ENCODE measurements at places on chromosomes 11 and 22. TPM values are rescaled to one million over a fixed set of nuclear protein-coding genes. Genes with fewer than 3 reads are reported as not detected.

DNA sequence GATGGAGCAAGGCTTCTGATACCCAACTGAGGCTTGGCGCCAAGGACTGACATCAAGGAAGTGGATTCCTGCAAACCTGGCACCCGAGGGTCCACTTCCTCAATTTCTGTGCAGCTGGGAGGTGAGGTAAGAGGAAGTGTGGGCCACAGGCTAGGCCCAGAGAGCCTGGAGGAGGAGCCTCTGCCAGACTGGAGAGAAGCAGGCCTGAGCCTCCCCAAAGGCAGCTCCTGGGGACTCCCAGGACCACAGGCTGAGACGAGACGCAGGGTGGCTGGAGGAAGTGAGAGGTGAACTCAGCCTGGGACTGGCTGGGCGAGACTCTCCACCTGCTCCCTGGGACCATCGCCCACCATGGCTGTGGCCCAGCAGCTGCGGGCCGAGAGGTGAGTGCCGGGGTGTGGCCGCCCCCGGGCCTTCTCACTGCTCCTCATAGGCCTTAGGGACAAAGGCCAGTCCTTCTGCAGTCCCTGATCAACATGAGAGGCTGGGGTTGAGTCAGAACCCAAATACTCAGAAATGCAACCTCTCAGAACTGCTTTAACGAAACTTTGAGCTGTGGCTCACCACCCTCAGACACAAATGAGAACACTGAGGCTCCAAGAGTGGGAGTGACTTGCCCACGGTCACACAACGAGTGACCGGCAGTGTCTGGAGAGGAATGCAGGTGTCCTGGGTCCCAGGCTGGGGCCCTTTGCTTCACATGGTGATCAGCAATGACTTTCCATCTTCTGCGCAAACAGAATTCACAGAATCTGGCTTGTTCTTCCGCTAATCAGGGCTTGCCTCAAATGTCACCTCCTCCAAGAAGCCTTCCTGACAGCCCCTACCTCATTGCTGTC lies at the start of gene NCF4:
Gene NCF4, plus strand, starts transcription at position 186 of the 839 bp plus-strand sequence. Its CDS starts 166 bp downstream, at position 352.
- DNase-seq = no peak

GRCh38 chr11:124938206-124938765 lies 2.4 kb upstream of the HEPACAM start:
- no peak for DNase-seq

DNA sequence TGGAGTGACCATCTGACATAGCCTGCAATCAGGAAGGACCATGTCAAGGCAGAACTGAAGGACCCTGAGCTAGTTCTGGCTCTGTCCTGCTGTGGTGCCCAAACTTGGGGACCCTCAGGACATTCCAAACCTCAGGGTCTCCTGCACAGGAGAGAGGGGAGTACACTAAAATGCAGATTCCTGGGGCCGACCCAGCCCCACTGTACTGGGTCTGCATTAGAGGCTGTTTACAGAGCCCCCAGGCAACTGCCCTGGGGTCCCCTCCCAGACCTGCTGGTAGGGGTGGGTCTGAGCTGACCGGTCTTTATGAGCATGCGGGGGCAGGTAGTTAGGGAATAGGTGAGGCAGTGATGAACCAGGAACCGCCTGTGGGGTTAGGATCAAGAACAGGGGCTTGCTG lies 6.8 kb downstream of the TRPM5 start:
- no peak for DNase-seq

GRCh38 chr22:38171927-38172831 lies 9.5 kb downstream of the PLA2G6 start:
- peak; percentile 70 for DNase-seq

DNA sequence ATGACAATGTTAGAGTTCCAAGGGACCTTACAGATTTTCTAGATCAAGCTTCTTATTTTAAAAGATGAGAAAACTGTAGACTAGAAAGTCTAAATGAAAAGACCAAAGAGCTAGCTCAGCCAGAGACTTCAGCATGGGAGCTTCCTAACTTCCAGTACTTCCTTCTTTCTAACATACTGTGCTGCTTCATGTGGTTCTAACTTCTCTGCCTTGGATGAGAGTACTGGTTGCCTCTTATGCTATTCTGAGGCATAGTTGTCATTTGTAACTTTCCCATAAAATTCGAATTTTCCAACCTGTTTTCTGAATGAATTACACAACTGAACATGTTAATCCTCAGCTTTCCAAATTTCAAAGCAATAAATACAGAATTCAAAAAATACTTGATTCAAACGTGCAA lies 1.8 kb downstream of the MTMR2 start:
- DNase-seq = no peak

DNA sequence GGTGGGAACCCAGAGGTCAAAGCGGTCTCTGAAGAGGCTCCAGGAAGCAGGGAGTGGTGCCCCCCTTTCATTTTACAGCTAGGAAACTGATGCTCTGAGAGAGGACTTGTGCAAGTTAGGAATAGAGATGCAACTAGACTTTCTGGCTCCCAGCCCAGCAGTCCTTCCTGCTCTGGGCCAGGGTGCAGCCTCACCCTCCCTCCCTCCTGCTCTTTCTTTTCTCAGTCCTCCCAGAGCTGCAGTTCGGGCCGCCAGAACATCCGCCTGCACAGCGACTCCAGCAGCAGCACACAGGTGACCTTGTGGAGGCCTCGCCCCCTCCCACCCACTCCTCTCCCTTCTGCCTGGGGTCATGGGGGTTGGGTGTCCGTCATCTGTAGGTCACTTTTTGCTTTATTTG lies 51.5 kb downstream of the LHFPL7 start:
- DNase-seq = peak; percentile 44

DNA sequence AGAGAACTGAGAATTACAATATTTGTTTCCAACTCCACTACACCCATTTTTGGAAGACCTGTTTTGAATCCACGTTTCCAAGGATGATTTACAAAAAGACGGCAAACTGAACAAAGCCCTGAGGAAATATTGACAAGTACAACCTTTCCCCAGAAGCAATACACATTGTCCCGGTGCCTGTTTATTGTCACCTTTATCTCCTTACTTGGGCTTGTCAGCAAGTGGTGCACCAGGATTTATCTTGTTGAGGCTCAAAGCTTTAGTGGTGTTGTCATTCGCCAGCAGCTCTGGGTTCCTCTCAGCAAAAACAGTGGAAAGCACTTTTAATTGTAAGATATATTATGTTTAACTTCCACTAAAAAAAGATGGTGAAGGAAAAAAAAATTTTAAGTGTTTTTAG lies 1191.9 kb upstream of the TENM4 start:
- no peak for DNase-seq

- DNase-seq = no peak
Observed at GRCh38 chr22:48137640-48138039, 1375.2 kb downstream of the TBC1D22A start.

DNA sequence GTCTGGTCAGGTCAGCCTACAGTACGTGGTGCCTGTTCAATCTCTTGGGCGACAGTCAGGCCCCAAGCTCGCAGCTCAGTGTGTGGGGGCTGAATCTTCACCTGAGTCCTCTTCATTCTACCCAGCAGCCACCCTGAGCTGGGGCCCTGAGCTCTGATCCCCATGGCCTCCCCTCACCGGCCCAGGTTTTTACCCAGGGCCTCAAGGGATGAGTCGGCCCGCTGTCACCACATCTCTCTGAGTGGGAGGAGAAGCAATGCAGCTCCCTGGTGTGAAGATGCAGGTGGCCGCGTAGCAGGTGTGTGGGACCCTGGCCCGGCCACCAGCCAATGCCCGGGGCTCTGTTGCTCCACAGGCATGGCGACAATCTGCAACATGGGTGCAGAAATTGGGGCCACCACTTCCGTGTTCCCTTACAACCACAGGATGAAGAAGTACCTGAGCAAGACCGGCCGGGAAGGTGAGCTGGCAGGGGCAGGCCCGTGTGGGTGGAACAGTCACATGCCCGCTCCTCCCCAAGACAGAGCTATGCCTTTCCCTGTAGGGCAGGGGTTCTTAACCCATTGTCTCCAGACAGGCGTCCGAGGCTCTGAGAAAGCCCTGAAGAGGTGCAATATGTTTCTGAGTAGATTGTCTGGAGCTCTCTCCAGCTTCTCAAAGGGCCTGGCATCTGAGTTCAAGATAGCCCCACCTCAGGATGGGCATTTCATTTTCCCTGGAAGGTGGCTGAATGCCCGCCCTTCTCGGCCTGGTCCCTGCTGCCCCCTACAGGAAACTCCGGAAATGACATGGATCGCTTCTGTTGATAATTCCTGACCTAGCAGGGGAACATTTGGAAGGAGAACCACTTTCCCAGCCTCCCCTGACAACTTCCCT lies 26.9 kb downstream of the POLR3H start:
- DNase-seq = no peak

GRCh38 chr11:75762885-75763284 lies 5.7 kb upstream of the DGAT2 start:
- DNase-seq = no peak

DNA sequence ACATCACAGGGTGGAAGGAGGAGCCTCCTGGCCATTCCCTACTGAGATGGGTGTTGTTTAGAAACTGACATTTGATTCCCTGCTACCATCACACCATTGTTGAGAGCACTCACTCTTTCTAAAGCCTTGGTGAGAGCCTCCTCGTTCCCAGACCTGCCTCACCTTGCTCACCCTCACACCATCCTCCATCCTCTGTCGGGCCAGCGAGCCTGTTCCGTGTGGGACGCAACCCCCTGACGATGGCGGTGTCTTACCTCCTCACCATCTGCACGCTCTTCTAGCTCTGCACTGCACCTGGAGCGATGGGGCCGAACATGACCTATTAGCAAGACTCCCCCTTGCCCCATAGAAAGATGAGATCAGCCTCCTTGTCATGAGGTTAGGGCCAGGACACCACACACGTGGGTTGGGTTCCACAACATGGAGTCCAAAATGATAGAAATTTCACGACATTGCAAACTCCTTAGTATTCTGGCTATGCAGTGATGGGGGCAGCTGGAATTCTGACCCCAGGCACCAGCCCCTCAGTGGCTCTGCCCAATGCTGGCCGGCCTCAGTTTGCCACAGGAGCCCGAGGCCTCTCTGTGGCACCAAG lies 1017.9 kb downstream of the TBC1D22A start:
- no peak for DNase-seq

DNA sequence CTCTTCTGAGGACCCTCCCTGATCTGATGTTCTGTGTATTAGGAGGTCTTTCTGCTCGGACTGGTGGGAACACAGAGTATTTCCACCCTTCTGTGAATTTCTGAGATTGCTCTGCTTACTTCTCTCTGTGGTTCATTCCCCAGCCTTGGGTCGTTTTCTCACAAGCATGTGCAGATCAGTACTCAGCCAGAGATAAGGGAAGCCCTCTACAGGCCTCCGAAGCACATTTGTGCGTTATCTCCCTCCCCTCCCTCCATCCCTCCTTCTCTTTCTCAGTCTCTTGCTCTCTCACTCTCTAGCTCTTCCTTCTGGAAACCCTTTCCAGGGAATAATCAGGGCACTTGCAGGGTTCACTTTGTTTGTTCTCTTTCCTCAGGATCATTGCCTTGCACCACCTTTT lies 35.2 kb upstream of the TUB start:
- no peak for DNase-seq

DNA sequence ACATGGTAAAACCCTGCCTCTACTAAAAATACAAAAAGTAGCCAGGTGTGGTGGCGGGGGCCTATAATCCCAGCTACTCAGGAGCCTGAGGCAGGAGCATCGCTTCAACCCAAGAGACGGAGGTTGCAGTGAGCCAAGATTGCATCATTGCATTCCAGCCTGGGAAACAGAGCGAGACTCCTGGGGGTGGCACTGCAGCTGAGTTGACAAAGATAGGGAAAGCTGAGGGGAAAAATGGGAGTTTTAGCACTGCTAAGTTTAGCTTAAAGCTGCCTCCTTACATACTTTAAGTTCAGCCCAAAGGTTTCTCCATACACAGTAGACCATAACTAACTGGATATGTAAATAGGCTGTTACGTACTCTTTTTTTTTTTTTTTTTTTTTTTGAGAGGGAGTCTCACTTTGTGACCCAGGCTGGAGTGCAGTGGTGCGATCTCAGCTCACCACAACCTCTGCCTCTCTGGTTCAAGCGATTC lies 9.0 kb upstream of the USP28 start:
- peak; percentile 23 for DNase-seq

DNA sequence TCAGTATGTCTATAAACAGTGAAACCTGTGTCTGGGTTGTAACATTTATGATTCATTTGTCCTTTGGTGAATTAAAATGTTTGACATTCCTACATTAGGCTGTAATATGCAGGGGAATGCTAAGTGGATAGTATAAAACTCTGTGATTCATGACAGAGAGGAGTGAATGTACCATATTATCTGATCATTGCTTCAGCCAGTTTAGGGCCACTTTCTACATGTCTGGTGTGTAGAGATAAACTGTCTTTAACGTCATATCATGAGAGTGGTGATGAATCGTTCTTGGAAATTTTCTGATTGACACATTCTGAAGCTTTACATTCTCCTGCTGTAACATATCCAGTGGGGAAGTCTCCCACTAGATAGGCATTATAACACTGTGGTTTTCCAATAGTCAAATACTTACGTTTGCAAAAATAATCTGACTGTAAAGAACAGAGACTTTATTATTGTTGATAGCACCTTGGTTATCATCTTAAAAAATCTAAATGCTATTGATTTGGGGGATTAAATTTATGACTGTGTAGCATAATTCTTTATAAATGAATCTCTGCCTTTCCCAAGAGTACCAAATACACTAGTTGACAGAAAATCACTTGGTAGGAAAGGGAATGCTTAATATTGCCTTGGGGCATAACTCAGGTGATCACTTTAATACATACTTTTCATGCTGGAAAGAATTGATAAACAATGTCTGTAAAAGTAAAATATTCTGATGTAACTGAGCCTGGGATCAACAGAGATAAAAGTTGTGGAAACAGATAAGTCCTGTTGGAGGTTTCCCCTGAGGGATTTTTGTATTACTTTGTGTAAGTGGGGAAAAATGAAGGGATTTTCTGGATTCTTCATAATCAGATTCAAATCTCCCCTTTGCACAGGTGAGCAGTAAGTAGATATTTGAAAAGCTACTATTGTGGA lies 427.9 kb downstream of the JRKL start:
- peak; percentile 32 for DNase-seq

DNA sequence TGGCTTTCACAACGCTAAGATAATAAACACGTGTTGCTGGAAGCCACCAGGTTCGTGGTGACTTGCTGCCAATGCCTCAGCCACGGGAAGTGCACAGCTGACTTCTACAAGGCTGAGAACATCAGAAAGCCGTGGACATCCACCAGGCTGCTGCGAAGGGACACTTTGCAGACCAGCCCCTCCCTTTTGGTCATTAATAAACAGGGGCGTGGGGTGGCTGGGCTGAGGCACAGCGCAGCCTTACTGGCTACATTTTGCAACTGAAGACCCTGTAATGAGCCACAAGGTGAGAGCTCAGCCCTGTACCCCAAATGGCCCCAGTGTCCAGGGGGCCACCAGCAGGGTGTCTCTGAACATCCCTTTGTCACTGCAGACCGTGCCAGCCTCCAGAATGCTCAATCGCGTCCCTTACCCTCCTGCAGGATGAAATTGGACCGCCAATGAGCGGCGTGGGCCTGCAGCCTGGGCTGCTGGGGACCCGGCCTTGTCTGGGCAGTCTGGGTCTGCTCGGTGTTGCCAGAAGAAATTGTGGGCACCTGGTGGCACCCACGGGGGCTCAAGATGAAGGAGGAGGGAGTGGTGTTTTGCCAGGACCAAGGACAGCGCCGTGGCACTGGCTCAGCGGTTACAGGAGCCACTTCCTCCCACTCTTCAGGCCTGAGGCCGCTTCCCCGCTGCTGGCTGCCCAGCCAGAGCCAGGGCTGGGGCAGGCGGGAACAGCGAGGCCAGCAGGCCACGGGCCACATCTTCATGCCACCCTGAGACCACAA lies 181.9 kb downstream of the CTTN start:
- no peak for DNase-seq

Gene SLN
- total RNA-seq = 4.9 TPM

Gene CDKN1C
- 7.5 TPM for total RNA-seq

Gene OR8D4
- total RNA-seq = not detected

Gene PACSIN2
- total RNA-seq = 87.8 TPM

Gene RNF214
- total RNA-seq = 20.7 TPM

Measured in astrocyte (in vitro differentiated cells and primary cell).